ENCODE measurements at places on chromosomes 1 and 21.
A peak's percentile ranks its signal among the peaks of the same experiment; 100 is the strongest.

GRCh38 chr1:85090225-85090624 is 41.9 kb upstream of the MCOLN3 start:
- no peak for DNase-seq

- DNase-seq, result peak; percentile 51
Measured at GRCh38 chr1:202861420-202862132, 27.4 kb downstream of the RABIF start.

- no peak for DNase-seq
Measured at GRCh38 chr1:18597160-18598042, 33.2 kb upstream of the PAX7 start.

- DNase-seq, result no peak
Measured at GRCh38 chr1:21966247-21967000, 10.4 kb upstream of the CELA3B start.

- DNase-seq, result peak; percentile 66
Measured at GRCh38 chr1:36088577-36089392, at the start of gene ADPRS. ADPRS (plus strand) TSS chr1:36088892; CDS start chr1:36088905, 13 bp downstream.

DNA sequence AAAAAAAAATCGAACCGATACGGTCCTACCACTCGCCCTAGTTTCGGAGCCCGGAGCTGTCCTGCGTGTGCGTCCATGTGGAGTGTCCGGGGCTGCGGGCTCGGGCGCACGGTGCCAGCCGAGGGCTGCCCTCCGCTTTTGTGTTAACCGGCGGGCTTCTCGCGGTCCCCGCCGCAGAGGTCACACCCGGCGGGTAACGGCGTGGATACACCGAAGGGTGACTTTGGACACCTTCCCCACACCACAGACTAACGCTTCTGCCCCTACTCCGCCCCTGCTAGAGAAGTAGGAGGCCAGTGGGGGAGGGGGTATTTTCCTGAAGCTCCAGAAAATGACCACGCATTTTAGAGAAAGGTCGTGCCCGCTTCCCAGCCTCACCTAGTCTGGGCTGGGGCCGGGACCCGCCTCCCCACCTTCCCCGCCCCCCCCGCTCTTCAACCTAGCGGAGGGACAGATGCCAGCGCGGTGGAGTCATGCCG is 609 bp upstream of the ATF3 start:
- peak; percentile 84 for DNase-seq

DNA sequence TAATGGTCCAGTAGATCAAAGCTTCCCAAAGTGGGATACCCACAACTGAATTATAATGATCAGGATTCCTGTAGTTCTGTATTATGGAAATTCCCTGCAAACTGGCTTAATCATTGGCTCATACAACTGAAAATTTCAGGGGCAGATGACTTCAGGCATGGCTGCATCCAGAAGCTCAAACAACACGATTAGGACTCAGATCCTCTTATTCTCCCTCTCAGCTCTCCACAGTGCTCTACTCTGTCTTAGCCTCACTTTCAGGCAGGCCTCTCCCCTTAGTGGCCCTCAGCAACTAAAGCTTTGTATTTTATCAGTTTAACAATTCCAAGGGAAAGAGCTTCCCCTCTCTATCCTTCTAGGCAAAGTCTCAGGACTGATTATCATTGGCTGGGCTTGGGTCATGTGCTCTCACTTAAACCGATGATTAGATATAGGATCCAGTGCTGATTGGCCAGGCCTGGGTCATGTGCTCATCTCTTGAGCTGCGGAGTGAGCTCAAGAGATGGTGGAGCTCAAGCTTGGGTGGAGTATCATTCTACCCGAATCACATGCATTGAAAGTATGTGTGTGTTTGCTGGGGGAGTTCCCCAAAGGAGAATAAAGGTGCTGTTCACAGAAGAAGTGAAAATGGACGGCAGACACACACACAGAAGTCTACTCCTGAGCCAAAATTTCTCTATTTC is 57.9 kb upstream of the RUNX3 start:
- no peak for DNase-seq

- no peak for DNase-seq
Measured at GRCh38 chr1:25019337-25020172, 89.5 kb upstream of the RUNX3 start.

DNA sequence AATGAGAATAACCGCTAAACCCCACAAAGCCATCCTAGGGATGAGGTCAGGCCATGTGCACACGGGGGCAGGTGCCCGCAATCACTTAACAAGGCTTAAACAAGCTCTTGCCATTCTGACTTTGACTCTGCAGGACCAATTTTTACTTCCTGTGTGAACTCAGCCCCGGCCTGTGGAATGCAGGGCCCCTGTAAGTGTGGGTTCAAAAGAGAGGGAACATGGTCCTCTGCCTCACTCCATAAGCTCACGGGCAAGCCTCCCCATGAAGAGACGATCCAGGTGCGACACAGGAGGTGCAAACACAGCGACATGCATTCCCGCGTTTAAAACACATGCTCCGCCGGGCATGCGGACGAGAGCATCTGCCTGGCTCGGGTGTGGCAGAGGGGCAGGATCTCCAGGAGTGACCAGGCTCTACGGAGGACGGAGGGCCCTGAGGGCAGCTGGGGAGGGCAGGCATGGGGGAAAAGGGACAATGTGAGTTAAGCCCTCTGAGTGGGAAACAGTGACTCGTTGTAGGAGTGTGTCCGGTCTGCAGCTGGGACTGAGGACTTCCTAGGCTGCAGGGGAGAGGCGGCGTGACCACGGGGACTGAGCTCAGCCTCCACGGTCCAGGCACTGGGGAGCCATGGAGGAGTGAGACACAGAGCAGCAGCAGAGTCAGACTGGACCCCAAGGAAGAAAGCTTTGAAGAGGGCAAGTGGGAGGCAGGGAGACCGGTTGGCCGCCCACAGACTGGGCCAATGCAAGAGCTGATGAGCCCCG is 40.6 kb upstream of the AJAP1 start:
- no peak for DNase-seq

GRCh38 chr1:184895086-184895485 is 79.2 kb downstream of the NIBAN1 start:
- DNase-seq, result no peak

DNA sequence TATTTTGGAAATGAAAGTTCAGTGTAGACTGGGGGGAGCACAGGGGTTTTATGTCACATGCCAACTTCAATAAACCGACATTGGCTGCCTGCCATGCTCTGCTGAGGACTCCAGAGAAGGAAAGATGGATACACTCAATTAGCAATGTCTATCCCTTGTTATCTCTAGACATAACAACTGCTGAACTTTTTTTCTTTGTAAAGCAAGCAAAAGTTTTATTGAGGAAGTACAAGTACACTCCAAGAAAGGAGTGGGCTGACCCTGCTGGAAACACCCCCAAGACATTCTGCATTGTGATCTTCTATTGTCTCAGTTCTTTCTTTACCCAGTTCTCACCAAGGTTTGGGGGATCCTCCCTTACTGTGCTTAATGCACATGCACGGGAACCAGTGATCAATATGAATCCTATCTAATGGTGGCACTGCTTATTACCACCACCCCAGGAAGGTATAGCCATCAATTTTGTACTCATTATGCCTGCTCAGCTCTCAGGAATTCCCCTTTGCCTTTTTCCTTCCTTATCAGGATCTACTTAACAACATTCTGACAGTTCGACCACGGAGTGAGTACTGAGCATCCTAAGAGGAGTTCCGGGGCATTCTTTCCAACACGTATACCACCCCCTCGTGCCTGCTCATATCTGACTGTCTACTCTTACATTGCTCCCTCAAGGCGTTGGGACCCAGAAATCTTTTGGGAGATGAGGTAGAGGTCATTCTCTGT is 28.7 kb downstream of the SYNJ1 start:
- DNase-seq, result no peak

DNA sequence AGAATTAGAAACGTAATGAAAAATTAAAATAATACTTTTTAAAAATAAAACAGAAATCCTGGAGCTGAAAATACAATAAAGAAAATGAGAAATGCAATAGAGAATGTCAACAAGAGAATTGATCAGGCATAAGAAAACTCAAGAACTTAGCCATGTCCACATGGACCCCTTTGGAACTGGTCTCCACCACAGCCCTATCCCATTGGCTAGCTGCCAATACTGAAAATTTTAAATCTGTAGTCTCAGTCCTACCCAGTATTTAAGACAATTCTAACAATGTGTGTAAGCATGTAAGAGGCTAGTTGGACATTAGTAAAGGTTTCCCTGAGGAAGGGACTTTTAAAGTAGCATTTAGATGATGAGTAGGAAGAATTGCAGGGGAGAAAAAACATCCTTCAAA is 25.8 kb upstream of the RRP15 start:
- no peak for DNase-seq
